Effector memory CD4-positive, alpha-beta T cell (primary cell): ENCODE measurements at places on chromosomes 12 and 14.
A peak's percentile ranks its signal among the peaks of the same experiment; 100 is the strongest.

DNA sequence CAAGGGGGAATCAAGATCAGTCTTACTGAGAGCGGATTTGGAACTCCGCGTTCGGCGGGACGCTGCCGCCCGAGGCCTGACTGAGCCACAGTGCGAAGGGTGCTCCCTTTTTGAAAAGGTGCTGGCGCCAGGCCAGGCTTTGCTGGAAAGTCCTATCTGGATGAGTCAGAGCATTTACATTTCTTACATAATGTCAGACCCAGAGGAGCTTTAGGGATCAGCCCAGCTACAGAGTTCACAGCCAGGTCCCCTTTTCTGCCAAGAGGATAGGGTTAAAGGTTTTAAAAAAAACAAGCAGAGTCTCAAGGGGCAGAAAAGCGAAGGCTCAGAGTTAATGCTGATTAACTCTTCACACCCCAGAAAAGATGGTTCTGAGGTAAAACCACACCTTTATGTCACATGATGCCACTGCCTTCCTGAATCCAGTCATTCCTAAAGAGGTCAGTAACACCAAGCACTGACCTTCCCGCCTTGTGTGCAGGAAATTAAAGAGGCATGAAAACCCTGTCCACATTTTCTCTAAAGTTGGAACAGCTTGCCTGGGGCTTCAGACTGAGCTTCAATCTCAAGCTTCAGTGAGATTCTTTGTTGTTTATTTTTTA lies 11.7 kb upstream of the FBXL14 start:
- peak; percentile 36 for DNase-seq

GRCh38 chr12:23472329-23472971 lies 477.0 kb downstream of the SOX5 start:
- DNase-seq: no peak

GRCh38 chr12:92629349-92630065 lies 73.3 kb upstream of the PLEKHG7 start:
- DNase-seq: no peak

- DNase-seq: no peak
These were observed 76.2 kb downstream of the ETV6 start for GRCh38 chr12:11725686-11726085.

DNA sequence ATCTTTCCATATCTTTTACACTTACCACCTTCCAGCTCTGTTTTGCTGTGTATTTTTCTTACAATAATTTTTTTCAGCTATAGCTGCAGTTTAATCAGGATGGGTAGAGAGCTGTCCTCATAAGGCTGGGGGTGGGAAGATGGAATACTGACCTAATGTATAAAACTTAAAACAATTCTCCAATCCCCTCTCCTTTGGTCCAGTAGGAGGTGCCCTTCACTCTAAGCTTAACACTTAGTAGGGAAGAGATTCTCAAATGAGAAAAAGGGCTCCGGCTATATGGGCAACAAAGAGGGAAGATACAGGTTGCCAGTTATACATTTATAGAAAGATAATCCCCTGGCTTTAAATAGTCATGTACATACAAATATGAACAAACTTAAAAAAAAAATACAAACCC lies 2.8 kb downstream of the ORMDL2 start:
- DNase-seq: no peak

DNA sequence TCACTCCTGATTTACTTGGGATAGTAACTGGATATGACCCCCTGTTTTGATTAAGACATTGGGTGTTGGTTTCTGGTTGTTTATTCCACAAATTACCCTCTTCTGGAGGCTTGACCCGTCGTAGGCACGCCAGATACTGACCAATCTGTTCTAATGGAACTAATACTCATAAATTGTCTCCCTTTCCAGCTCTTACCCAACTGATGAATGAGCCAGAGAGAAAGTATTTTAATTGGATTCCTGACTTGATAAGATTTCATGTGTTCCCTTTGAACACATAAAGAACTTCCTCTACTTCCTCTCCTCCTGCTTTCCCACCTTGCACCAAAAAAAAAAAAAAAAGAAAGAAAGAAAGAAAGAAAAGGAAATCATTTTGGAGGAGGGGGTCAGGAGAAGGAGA lies 340.9 kb downstream of the PCNX1 start:
- no peak for DNase-seq
